ENCODE measurements at places on chromosomes 4 and X.

DNA sequence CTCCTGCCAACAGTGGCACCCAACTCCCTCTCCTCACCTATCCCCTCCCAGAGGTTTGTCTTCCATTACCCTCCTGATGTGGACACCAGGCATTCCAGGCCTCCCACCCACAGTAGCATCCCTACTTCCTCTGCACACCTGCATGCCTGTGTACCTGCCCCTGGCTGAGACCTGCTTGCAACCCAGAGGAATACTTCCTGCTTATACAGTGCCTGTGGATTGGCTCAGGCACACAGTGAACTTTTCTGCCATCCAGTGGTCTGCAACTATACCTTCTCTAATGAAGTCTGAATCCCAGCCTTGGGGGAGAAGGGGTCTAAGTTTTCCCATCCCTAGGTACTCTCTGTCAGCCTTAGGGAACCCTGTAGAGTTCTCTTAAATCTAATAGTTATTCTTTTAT lies 169.9 kb downstream of the IQCM start:
- no peak for DNase-seq

DNA sequence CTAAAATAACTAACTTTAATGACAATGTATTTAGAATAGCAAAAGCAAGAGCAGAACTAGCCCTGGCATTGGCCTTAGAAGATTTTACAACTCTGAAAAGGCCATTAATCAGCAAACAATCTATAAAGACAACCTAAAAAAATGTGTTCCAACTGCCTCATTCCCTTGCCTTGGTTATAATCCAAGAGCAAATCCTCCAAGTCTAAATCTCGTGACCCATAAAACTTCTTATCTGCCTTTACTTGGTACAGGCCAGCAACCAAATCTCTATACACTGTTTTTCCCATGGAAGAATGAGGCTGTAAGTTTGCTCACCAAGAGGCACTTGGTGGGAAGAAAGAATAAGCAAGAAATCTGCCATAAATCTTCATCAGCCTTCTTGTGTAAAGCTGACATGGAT lies 175.3 kb upstream of the MID1 start:
- no peak for DNase-seq

DNA sequence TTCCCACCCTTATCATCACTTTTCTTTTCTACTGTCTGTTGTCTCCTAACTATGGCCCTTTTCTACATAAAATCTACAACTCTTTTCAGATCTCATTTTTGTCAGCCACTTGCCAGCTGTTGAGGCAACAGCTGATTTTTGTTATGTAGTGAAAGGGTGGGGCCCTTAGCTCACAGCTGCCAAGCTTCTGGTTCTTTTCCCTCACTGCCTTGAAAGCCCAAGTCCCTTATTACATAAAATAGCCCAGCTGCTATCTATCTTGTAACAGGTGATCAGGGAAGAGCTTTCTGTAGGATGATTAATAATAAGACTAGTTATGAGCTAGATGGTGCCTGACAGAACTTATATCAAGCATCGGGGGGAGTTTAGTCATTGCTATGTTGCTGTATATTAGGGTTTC lies 45.9 kb downstream of the ADGRL3 start:
- peak; percentile 36 for DNase-seq

DNA sequence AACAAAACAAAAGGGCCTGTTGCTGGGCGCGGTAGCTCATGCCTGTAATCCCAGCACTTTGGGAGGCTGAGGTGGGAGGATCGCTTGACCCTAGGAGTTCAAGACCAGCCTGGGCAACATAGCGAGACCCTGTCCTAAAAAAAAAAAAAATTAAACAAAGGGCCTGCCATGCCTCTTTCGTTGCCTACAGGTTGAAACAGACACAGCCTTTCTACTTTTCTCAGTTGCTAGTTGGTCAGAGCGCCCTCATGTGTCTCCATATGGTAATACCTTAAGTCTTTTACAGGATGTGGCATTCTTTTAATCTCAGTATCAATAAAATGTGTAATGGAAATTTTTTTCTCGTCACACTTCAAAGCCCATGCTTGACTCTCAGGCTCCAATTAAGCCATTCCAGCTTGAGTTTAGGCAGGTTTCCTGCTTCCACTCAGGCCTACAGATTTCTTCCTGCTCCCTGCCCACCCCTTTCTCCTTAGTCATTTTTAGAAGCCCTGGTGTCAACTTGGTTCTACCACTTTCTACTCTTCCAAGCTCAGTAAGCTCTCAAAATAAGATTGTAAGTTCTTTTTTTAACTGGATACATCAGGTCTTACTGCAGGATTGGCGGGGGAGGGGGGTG lies 4.6 kb upstream of the SOWAHD start:
- no peak for DNase-seq

- DNase-seq: no peak
These were observed 18.8 kb downstream of the NFKB1 start for GRCh38 chr4:102519925-102520324.

DNA sequence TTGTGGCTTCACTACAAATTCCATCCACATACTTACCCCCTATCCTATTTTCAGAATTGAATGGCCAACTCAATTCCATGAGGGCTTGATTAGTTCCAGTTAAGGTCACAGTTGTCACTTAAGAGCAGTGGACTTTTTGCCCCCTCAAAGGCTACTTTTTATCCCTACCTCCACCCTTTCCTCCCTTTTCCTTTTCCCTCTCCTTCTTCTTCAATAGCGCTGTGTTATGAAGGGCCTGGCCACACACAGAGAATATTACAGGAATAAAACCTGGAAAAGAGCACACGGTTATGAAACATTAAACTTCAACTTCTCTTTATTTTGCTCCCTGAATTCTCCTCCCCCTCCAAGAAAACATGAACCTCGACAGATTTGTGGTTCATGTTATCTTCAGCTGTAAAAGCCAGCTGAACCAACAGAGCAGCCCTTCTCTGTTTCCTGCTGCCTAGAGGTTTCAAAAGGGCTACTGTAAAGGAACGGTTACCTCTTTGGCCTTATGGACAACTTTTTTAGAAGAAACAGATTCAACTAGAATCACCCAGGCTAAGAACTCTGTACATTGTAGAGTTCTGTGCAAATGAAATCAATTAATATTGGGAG lies 87.0 kb upstream of the RPL34 start:
- DNase-seq: no peak

DNA sequence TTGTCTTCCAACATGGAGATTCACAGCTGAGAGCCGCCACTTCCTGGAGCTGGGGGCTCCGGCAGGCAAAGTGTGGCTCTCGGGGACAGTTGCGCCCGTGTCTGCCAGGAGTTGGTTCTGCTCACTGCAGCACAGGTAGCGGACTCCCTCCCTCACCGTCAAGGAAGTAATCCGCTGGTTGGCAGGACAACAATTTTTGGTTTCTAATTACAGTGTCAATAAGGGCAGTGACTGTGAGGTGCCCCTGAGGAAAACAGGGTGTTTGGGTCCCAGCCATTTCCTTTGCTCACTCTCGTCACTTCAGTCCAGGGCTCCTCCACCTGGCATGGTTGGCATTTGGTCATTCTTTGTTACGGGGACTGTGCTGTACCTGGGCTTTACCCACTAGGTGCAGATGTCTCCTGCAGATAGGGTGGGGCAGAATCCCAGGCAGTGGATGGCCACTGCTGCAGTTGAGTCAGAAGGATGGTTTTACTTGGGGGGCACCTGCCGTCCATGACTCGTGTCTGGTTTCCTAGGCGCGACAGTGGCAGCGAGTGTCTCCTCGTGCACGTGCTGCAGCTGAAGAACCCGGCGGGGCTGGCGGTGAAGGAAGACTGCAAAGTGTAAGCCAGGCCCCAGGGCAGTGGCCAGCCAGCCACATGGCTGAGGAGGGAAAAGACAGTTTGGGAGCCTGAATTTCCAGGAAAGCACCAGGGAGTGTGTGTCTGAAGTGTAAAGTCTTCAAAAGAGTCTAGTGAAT lies 32.1 kb upstream of the CLCN4 start:
- DNase-seq: no peak

DNA sequence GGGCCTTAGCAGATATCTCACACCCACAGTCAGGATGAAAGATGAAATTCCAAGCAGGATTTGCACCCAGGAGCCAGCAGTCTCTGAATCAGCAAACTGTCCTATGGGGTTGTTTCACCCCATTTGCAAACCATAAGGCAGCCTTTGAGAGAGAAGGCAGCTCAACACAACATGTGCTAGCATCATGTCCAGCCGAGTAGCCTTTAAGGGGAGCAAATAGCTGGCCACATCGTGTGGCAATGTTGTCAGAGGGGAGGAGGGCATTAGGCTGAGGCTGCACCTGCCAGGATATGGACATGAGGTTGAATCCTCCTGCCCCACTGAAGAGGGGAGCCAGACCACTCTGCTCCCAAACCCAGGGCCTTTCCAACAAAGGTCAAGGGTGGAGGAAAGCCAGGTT lies 20.6 kb upstream of the PJA1 start:
- DNase-seq: no peak

- no peak for DNase-seq
These were observed 94.4 kb upstream of the HPGD start for GRCh38 chr4:174616661-174617060.

DNA sequence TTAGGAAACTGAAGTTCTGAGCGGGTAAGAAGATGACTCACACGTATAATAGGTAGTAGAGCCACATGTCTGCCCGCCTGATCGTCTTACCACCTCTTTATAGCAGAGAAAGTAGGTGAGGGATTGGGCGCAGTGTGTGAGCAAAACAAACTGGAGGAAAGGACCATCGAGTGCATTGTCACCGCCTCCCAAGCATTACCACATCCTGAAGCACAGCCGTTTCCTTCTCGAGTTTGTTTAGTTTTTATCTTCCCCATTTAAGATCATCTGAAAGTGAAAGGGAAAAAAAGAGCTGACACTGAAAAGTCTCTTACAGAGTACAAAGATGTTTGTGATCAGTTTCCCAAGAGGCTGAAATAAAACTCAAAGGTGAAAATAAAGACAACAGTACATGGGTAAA lies 14.8 kb downstream of the PDK3 start:
- no peak for DNase-seq

GRCh38 chr4:19329631-19330030 lies 922.1 kb upstream of the SLIT2 start:
- no peak for DNase-seq

DNA sequence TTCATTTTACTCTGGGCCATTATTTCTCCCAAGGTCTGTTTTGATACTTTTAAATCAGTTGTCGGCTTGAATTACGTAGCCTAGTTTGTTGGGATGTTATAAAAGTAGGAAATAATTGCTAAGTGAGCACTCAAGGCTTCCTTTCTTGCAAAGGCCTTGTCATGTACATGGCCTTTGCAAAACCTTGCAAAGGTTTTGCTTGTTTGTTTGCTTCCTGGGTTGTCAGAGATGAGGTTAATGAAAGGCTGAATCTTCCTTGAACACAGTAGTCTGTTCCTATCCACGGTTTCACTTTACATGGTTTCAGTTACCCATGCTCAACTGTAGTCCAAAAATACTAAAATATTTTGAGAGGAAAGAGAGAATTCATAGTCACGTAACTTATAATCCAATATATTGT lies 113.5 kb downstream of the NAA11 start:
- no peak for DNase-seq

DNA sequence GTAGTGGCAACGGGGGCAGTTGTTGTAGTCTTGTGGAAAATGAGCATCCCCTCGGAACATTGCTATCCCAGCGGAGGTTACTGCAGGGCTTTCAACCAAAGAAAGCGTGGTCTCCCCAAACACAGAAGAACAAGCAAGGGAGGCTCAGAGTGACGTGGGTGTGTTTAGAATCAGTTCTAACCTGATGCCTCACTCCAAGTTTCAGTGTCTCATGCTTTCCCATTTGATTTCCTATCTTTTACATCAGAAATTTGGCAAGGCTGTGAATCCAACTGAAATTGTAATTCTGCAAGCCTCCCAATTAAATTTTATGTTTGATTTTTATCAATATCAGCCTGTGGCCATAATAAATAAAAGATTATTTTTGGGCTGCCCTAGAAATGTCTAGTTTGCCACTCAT lies 156.1 kb upstream of the LNX1 start:
- DNase-seq: no peak
